ENCODE measurements at places on chromosomes 3 and 15. TPM values are rescaled to one million over a fixed set of nuclear protein-coding genes. Genes with fewer than 3 reads are reported as not detected.
A peak's percentile ranks its signal among the peaks of the same experiment; 100 is the strongest.

DNA sequence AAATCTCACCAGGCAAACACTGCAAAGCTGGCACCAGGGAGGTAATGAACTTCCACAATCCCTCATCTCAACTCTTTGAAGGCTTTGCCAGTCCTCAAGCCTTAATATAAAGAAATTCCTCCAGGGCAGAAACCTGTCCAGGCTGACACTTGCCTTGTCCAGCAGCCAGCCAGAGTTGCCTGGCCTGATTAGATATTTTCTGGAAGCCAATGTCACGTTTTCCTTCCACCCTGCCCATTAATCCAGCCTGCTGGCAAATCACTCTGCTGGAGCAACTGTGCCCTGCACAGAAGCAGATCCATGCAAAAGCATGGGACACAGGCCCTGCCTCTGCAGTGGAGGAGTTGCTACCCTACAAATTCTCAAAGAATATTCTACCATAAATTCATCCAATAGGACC, 56.5 kb downstream of the HEG1 start:
- DNase-seq, result no peak

ISLR2 gene
- 0.19 TPM for total RNA-seq

DNA sequence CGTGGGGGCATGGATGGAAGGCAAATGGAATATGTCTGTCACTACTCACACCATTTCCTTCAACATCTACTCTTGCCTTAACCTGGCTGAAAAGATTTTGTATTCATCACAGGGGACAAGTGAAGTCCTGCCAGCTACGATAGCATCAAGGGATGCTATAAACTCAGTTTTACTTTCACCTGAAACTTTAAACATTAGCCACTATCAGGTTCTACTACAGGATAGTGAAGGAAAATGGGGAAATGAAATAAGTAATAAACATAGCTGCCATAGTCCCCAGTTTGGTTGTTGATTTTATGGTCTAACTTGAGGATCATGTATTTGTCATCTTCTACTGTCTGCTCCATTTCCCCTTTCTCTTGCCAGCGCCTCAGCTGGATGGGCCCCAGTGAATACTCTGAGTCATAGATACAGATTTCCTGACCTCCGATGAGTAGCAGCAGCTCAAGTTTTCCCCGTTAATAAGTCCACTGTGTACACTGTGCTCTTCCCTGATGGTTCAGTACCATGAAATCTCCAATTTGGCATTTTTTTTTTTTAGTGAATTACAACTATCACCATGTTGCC, 338.2 kb upstream of the SLCO3A1 start:
- peak; percentile 86 for DNase-seq

GRCh38 chr3:27591312-27592210, 107.4 kb upstream of the SLC4A7 start:
- peak; percentile 61 for DNase-seq

GPR15 gene
- not detected for total RNA-seq

- no peak for DNase-seq
These were observed 134.7 kb upstream of the CCDC54 start for GRCh38 chr3:107242579-107242978.

GRCh38 chr3:52537726-52538421, 1.5 kb downstream of the UQCC5 start:
- DNase-seq, result no peak

COL8A1 gene
- 118 TPM for total RNA-seq
